ENCODE measurements at places on chromosomes 2 and 18.
A peak's percentile ranks its signal among the peaks of the same experiment; 100 is the strongest.

DNA sequence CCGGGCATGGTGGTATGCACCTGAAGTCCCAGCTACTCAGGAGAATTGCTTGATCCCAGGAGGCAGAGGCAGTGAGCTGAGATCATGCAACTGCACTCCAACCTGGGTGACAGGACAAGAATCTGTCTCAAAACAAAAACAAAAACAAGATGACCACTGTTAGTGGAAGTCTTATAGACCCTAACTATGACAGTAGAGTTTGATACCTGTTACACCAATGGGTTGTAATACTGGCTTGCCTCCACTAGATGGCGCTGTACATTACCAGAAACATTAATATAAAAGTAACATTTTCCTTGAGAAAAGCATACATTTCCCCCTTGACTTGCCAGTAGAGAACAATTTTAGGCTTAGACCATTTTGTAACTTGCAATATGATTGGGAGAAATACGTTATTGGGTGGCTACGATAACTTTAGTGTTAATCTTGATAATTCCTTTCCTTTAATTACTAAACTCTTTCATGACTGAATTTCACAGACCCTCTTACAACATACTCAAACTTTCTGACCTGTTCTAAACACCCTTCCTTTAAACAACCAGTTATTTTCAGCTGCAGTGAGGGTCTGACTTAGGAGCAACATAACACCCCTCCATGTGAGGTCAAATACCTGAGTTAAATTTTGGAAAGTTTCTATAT lies 19.5 kb downstream of the SLC25A52 start:
- peak; percentile 49 for DNase-seq

DNA sequence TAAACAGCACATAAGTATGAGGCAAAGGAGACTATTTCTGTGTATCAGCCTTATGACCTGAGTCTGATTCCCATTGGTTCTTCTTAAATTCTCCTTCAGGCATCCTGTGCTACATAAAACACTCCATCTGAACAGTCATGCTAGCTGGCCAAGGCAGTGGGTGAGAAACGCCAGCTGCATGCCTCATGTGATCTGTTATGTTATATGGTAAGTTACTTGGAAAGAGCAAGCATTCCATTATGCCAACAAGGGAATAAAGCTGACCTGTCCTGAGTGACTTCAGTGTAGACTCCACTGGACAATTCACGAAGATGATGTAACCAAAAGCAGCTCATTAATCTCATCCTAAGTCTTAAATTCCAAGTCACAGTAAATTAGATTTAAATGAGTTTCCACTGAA lies 216.5 kb upstream of the FN1 start:
- DNase-seq = no peak

DNA sequence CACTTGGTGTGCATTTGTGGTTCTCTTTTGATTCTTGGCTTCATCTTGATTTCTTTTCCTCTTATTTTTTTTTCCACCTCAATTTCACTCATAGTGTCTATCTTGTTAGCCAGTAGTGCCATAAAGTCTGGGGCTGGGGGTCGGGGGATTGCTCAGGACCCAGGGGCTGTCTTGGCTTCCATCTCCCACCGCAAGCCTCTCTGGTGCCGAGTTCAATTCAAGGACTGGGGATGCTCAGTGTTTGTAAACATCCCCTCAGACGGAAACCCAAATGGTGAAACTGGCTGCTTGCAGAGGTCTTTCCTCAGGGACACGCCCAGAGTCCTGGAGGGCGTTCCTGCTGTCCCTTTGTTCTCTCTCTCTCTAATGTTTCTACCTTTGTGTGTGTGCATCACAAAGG lies 173.3 kb downstream of the TWIST2 start:
- no peak for DNase-seq

DNA sequence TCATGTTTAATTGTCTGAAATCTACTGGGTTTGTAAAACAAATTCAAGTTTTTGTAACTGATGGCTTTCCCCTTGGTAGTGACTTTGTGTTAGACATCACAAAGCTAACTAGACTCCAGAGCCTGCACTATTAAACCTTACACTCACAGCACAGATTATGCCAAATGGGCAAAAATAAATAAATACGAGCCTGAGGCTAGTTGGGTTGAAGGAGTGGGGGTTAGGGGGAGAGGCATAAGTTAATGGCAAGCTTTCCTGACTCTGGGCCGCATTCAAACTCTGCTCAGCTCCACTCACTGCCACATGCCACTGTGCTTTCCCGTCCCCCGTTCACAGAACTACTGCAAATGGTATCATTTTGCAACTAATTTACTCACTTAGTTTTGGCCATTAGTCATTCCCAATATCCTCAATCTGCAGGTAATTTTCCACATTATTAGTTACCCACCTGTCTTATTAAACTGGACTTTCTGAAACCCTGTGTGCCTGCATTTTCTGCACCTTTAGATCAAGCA lies 1079.9 kb upstream of the PIK3C3 start:
- DNase-seq = no peak

DNA sequence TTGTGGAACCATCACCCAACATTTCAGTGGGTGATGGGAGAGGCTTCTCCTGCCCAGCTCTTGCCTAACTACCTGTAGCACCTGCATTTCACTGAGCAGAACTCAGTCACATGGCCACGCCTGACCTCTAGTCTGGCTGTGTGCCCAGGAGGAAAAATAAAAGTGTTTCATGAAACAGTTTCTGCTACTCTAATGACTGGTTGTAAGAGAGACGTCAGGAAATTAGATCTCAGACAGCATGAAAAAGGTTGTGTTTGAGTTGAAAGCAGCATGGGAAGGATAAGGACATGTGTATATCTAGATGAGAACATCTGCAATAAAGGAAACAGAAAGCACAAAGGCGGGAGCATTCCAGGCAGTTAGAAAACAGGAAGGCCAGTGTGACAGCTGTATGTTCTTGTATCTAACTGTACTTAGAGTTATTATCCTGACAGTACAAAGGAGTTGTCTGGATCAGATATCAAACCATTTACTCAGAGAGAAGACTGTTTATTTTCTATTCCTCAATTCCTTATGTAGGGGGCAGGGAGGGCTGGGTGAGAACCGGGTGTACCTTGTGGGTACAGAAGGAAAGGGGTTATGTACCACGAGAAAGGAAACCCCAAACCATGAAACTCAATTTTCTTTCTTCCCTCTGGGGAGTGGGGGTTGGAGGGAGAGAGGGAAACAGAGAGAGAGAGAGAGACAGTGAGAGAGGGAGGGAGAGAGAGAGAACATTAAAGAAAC lies 307.4 kb upstream of the VWC2L start:
- no peak for DNase-seq

GRCh38 chr2:79511320-79511951 lies 1.4 kb upstream of the CTNNA2 start:
- no peak for DNase-seq

- no peak for DNase-seq
These were observed 773.7 kb downstream of the TSN start for GRCh38 chr2:122528958-122529705.

DNA sequence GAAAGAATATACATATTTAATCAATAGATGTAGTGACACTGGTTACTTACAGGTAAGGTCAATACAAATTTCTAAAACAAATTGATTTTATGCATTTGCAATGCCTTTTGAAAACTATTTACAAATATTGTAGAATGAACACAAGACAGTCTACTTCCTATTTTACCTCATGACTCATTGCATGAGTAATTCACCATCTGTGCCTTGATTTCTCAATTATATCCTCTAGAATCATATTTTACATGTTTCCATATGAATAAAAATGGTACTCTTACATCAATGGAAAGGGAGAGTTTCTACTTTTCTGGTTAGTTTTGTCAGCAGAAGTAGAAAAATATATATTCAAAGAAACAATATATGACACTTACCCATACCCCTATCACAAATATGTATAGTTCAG lies 203.8 kb upstream of the CDH7 start:
- DNase-seq = no peak

DNA sequence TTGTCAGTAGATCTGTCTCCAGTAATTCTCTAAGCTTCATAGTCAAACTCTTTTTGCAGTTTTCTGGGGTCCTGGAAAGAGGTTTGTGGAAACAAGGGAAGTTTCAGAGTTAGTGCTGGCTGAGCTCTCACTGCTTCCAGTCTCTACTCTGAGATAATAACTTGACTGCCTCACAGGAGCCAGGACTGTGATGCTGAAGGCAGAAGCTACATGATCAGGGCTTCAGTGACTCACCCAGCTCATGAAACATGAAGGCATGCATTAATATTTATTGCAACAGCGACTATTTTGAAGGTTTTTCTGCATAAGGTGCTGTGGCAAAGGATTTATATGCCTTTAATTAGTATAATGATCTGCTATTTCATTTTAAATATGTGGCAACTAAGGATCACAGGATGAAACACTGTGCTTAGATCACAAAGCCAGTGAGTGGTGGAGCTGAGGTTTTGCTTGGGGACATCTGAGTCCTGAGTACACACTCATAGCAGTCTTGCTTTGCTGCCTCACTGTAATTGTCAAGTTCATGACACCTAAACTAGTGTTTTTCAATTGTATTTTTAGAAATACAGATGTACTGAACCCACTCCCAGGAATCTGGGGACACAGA lies 448.4 kb upstream of the GCFC2 start:
- DNase-seq = no peak

GRCh38 chr2:54672590-54673456 lies 50.6 kb upstream of the EML6 start:
- DNase-seq = no peak

- DNase-seq = no peak
These were observed 14.4 kb upstream of the MYO3B start for GRCh38 chr2:170163411-170164065.

GRCh38 chr2:234289834-234290590 lies 206.9 kb downstream of the ARL4C start:
- peak; percentile 48 for DNase-seq

DNA sequence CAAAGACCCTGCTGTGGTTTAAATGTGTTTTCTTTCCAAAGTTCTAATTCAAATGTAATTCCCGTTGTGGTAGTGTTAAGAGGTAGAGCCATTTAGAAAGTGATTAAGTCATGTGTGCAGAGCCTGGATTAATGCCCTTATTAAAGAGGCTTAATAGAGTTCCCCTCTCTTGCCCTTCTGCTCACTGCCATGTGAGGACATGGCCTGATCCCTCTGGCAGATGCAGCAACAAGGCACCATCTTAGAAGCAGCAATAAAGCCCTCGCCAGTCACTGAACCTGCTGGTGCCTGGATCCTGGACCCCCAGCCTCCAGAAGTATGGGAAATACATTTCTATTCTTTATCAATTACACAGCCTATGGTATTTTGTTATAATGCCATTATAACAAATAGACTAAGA lies 485.2 kb downstream of the DCDC2C start:
- DNase-seq = no peak

- no peak for DNase-seq
These were observed 11.8 kb downstream of the CHRNA1 start for GRCh38 chr2:174752403-174753037.

DNA sequence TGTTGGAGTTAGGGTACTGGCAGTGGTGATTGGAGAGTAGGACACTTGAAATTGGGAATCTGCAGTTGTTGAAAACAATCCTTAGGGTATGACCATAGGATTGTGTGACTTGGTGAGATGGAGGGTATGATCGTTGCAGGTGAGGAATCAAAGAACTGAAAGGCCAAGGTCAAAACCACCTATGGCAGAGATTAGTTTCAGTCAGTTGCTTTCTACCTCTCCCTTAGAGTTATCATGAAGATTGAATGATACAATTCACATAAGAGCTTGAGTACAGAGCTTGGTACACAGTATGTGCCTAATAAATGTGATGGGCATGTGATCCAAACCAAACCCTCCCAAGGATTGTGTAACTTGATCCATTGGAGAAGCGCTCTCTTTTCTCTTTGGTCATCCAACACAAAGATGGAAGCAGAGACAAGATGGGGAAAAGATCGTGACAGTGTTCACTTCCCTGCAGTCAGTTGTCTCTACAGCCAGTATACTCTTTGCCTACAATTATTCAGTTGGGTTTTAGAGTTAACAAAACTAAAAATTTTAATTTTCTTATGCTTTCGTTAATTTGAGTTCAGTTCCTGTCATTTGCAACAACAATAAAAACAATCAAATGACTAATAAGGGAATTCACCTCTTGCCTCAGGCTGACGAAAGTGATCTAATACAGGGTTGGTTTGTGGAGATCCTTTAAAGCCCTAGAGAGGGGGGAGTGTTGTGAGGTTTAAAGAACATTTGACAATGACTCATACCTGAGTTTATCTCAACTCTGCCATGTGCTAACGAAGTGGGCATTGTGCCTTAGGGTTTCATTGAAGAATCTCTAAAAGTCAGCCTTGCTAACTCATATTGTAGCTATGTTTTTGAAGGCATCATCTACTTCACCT lies 14.8 kb upstream of the SMAD2 start:
- DNase-seq = no peak

GRCh38 chr18:24990671-24991134 lies 361.3 kb downstream of the ZNF521 start:
- no peak for DNase-seq

- DNase-seq = no peak
These were observed 163.5 kb upstream of the NT5C1B start for GRCh38 chr2:18752667-18753422.

GRCh38 chr2:237170020-237170419 lies 84.3 kb downstream of the COPS8 start:
- no peak for DNase-seq

GRCh38 chr2:191304939-191305875 lies 60.0 kb downstream of the MYO1B start:
- DNase-seq = no peak

DNA sequence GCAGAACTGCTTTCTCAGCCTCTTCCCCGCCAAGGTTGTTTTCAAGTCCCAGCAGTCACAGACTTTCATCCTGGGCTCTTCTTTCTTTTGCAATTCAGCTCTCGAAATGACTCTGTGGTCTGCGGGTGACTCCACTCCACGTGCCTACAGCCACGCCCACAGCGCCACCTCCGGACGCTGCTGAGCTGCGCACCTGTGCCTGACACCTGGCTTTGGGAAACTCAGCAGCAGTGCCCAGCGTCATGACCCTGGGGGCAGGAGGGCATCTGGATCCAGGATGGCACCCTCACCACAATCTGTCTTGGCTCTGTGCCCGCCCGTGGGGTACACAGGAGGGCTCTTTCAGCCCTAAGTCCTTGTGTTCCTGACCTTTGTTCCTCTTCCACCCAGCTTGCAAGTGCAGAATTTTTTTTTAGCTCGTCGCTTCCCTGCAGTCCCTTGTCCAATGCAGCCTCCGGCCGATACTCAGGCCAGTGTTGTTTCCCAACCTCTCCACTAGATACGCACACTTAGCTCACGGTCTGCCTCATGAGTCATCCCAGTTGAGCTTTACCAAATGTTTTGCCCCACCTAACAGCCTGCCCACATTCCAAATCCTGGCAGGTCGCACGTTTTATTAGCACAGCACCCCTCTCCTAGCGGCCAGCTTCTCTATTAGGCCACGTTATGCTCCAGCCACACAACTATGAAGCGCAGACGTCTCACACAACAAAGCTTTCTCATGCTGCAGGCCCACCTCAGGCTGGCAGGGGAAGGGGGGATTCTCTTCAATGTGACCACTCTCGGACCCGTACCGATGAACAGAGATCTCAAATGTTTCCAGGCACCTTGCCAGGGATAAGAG lies 6.5 kb upstream of the CAPN10 start:
- DNase-seq = peak; percentile 69

DNA sequence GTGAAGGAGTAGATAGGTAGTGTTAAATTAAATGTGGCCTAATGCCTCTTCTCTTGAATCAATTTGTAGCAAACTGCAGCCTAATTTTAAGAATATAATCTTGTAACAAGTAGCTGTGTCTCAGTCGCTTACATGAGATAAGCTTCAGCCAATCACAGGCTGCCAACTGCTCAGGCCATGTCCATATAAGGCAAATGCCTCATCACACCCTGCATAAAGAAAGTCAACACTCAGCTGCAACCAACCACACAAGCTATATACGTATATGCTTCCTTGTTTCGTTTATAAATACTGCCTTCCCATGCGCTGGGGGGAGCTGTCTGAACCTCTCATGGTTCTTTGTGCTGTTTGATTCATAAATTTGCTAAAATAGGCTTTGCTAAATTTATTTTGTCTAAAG lies 476.3 kb downstream of the TRIB2 start:
- no peak for DNase-seq
